ENCODE measurements at places on chromosomes 16 and 17.
A peak's percentile ranks its signal among the peaks of the same experiment; 100 is the strongest.

DNA sequence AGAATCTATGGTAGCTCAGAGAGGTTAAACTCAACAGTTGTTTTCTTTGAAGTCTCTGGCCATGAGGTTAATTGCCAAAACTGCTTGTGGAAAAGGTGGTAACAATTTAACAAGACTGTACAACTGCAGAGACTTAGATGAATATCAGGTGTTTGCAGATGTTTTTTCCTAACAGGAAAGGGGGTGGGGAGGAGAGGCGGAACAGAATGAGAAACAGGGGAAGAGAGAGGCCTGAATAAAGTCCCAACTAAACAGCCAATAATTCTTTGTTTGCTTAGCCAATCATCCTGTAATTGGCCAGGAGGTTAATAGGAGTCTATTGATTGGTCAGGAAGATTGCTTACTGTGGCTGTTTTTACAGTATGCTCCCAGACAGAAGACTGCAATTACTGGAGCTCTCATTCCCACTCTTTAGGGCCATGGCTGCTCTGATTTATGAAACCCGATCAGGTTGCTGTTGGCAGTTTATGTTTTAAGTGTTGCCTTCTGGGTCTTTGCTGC is 249.7 kb upstream of the TBX2 start:
- no peak for DNase-seq

- DNase-seq: no peak
These were observed 361.3 kb downstream of the FOXL1 start for GRCh38 chr16:86939609-86940008.

GRCh38 chr17:42886283-42887176 is 14.1 kb upstream of the G6PC1 start:
- DNase-seq: peak; percentile 58

GRCh38 chr17:41404024-41404671 is 6.7 kb upstream of the KRT31 start:
- DNase-seq: peak; percentile 57

GRCh38 chr17:48492401-48493298 is 38.2 kb downstream of the HOXB1 start:
- DNase-seq: peak; percentile 33

DNA sequence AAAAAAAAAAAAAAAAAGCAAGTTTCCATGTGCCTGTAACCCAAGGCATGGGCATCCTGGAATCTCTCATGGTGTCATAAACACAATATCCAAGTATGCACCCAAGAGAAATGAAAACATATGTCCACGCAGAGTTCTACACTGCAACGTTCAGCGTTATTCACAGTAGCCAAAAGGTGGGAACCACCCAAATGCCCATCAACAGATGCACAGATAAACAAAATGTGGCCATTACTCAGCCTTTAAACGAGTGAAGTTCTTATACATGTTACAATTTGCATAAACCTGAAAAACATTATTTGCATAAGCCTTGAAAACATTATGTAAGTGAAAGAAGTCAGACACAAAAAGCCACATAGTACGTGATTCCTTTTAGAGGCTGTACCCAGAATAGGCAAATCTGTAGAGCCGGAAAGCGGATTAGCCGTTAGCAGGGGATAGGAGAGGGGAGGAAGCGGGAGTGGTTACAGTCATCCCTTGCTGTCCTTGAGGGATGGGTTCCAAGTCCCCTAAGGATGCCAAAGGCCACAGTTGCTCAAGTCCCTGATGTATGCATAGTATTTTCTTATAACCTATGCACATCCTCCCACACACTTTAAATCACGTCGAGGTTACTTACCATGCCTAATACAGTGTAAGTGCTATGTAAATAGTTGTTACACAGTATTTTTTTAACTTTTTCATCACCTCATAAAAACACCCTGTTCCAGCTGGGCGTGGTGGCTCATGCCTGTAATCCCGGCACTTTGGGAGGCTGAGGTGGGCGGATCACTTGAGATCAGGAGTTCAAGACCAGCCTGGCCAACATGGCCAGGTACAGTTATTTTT is 47.3 kb upstream of the DNAH17 start:
- no peak for DNase-seq

- no peak for DNase-seq
These were observed 34.1 kb upstream of the ELAC2 start for GRCh38 chr17:13051915-13052314.

DNA sequence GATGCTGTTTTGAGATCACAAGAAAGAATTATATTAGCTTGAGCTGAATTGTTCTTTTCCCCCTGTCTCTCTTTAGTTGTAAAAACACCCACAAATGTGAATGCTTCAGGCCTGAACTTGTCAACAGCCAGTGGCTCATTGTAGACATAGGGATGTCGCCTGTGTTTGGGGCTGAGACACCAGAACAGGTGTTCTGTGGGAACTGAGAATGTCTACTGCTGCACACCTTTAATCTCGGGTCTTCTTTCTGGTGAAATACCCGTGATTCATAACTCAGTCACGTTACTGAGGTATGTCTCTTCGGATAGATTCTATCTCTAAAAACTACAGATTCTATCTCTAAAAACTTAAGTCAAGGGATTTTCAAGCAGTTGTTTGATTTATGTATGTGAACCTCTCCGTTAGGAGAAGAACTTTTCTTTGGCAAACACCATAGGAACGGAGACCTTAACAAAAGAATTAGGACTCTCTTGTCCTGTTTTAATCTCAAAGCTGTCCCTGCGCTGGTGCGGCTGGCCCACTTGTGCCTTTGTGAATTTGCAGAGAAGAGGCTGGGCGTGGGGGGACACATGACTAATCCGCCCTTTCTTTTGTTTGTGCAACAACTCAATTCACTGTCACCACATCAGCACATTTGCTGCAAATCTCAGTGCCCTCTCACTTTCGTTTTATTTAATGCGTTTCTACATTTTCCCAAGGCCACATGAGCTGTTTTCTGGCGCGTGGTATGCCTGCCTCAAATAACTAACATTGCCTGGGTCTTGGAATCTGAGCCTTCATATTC is 643.0 kb downstream of the MAF start:
- no peak for DNase-seq

DNA sequence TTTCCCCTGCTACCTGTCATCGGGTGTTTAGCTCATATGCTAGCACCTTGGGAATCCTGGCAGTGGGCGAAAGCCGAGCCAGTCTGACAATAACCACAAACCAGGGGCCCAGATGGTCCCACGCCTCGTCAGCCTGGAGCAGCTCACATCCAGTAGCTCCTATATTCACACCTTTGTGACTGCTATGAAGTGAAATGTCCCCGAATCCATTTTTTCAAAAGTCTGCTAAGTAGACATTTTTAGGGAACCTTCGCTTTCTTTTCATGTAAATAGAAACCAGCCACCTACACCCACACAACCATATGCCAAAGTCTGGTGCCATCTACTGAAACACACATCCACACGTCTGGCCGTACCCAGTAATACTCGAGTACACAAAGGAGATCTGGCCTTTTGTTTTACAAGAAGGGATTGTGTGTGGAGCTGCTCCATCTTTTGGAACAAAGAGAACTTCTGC is 176.8 kb downstream of the SLC39A11 start:
- no peak for DNase-seq

GRCh38 chr17:4341616-4341977 is 24.9 kb downstream of the UBE2G1 start:
- no peak for DNase-seq

DNA sequence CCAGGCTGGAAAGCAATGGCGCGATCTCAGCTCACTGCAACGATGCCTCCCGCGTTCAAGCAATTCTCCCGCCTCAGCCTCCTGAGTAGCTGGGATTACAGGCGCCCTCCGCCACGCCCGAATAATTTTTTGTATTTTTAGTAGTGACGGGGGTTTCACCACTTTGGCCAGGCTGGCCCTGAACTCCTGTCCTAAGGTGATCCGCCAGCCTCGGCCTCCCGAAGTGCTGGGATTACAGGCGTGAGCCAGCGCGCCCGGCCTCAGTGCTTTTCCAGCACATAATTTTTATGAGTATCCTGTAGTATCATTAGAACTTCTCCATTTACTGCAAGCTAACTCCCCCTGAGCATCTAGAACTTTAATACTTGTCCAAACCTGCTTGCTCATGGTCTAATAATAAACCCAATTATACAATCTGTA is 1.8 kb downstream of the UBE2G1 start:
- no peak for DNase-seq

- DNase-seq: no peak
These were observed 12.8 kb upstream of the ZNF23 start for GRCh38 chr16:71474864-71475263.

DNA sequence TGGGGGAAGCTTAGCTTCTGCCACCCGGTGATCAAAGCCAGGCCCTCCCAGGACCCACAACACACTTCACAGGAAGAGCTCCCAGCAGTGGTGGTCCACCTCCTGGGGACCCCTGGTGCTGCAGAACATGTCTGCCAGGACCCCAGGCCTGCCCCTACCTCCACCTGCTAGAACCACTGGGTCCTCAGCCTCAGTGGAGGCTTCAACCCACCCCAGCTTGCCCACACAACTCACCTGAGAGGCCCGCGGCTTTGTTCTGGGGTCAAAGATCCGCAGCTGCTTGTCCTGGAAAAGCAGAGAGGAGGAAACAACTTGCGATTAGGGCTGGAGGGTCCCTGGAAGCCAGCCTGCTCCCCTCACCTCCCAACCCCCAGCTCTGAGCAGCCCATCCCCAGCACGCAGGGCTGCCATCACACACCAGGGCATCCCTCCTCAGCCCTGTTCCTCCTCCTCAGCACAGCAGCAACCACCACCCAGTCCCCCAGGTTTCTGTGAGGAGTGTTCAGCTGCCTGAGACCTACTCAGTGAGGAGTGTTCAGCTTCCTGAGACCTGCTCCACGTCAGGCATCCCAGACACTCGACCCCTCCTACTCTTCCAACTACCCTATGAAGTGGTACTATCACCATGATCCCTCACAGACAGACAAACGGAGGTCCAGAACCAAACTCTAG is 21.2 kb downstream of the CORO7 start:
- no peak for DNase-seq

- no peak for DNase-seq
These were observed 204.0 kb upstream of the WSB1 start for GRCh38 chr17:27089929-27090247.

GRCh38 chr17:13619462-13619861 is 17.7 kb upstream of the HS3ST3A1 start:
- no peak for DNase-seq

DNA sequence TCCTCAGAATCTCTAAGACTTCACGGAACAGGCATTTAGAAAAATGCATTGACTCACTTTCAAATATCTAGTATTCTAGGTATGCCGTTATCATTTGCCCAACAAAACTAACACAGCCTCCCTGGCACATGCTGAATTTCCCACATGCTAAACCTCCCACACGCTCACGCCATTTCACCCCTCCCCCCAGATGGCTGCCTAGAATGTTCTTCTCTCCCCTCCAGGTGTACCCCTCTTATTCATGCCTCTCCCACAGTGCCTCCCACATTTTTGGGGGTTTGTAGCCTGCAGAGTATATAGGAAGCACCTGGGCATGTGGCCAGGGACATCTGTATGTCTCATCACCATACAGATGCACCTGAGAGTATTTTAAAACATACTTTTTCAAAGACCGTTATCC is 38.2 kb upstream of the ICAM2 start:
- DNase-seq: no peak

DNA sequence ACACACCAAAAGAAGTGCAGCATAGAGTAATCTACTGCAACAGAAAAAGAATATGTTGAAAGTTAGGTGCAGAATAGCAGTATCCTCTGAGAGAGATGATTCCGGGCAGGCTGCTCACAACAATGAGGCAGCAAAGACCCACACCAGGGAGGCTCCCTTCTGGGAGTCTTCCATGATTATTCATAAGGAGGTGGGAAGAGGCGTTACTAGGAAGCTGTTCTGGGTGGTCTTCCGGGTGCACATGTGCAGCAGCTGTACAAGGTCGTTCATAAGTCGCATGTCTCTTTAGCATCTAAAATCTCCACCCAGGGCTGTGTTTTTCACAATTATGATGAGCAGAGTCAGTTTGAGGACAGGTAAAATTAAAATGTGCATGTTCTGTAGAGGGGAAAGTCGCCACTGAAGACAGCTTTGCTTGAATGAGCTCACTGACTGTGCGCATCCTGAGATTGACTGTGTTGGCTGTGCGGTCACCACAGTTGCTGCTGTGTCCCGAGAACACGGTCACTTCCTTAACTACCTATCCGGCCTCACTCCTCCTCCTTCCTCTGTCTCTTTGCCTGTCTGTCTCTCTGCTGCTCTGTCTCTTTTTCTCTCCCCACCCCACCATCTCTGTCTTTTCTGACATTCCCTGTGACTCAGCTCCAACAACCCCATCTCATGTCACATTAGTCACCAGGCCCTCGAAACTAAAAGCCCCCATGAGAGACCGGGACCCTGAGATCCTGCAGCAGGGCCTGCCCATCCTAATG is 125.5 kb upstream of the HSBP1 start:
- no peak for DNase-seq

GRCh38 chr17:16820161-16820877 is 130.3 kb downstream of the CCDC144A start:
- DNase-seq: no peak

GRCh38 chr16:12253731-12254130 is 277.2 kb downstream of the SNX29 start:
- no peak for DNase-seq

- DNase-seq: no peak
These were observed 98.4 kb upstream of the GSE1 start for GRCh38 chr16:85514598-85515318.

DNA sequence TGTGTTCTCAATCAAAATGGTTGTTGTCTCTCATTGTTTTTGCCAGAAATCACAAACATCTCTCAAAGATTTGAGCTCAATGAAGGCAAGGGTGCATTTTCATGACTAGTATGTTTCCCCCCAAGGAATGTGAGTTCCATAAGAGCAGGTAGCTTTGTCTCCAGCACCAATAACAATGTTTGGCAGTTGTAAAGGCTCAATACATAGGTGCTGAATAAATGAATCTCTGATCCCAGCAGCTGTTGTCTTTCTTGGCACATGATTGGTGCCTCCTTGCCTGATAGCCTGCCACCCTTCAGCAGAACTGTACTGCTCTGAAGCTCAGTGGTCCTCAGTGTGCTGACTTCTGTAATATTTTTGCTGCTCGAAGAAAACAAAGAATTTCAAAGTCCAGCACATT is 103.1 kb upstream of the CDH11 start:
- no peak for DNase-seq

DNA sequence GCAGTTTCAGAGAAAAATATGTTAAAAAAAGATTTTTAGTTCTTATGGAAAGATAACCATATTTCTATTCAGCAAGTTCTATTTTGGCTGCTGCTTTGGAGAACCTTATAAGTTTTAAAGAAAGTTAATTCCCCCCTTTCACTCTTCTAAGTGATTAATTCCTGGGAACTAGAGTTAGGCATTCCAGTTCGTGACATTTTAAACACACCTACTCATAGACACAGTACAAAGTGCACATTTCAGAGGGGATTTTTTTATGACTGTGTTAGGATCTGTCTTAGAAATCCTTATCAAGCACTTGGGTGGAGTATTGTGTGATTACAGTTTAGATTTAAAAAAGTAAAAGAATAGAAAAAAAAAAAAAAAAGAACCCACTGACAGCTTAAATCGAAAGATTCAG is 3.5 kb upstream of the CDH11 start:
- DNase-seq: no peak
